ENCODE measurements at places on chromosomes 4 and X.
A peak's percentile ranks its signal among the peaks of the same experiment; 100 is the strongest.

DNA sequence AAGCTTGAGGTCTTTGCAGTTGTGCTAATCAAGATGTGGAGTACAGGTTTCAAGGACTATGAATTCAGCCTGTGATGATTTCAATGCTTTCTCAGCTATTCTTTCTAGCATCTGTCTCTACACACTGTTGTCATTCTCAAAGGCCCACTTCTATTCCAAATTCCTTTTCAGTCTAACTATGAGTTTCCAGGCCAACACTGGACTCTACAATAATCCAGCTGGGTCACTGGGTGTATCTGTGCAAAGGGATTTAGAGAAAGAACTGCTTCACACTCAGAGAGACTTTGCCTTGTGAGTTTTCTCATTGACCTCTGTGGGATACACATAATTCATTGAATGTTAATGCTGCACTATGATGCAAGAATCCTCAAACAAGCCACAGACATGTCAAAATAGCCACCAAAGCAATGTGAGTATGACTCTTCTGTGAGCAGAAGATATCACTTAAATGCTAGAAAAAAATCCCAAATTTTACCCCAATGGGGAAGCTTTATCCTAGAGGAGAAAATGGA, 171.8 kb upstream of the CLNK start:
- DNase-seq: no peak

GRCh38 chr4:150216726-150217125, 138.5 kb downstream of the DCLK2 start:
- no peak for DNase-seq

DNA sequence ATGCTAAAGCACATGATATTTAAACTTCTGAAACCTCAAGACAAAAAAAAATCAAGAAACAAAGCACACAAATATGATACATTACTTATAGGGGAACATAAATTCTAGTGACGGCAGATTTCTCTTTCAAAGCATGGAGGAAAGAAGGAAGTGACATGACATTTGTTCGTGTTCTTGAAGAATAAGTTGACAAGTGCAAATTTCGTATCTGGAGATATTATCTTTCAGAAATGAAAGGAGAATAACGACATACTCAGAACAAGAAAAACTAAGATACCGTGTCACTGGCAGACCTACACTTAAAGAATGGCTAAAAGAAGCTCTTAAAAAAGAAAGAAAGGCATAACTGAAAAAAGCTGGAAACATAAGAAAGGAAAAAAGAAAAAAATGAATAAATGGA, 16.6 kb downstream of the CENPVL2 start:
- no peak for DNase-seq

- DNase-seq: no peak
These were observed 17.7 kb downstream of the PCDH18 start for GRCh38 chr4:137514406-137515111.

DNA sequence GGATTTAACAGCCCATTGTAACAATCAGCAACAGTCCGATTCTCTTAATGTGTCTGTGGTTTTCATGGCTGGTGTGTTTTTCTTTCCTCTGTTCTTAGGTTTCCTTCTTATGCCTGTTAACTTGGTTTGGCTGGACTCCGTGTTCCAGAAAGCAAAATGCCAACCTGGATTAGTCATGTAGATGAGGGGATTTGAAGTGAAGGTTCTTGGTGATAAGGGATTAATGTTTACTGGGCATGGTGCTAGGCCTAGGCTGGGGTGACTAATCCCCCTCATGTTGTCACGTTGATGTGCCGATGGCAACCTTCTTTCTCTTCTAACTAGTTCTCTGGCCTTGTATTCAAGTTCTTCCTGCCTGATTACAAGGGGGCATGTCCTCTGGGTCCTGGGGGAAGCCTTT, 85.9 kb downstream of the REPS2 start:
- DNase-seq: no peak

GRCh38 chr4:2647403-2648158, 108.6 kb downstream of the TNIP2 start:
- peak; percentile 26 for DNase-seq

GRCh38 chr4:141011901-141012315, 121.4 kb downstream of the RNF150 start:
- no peak for DNase-seq

DNA sequence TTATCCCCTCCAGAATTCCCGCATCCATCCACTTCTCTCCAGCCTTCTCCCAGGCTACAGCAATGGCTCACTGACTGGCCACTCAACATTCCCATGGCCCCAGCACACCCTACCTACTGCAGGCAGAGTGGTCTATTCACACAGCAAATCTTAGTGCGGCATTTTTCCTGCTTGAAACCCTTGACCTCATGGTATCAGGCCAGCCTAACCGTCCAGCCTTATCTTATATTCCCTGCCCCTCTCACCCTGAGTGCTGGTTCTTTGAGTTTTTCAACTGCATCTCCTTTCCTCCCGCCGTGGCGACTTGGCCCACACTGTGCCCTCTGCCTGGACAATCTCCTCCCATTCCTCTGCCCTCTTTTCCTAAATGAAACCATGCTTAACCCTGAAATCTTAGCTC, 10.0 kb upstream of the S100G start:
- DNase-seq: no peak

- DNase-seq: no peak
These were observed 101.1 kb downstream of the CXCL13 start for GRCh38 chr4:77706717-77707116.

DNA sequence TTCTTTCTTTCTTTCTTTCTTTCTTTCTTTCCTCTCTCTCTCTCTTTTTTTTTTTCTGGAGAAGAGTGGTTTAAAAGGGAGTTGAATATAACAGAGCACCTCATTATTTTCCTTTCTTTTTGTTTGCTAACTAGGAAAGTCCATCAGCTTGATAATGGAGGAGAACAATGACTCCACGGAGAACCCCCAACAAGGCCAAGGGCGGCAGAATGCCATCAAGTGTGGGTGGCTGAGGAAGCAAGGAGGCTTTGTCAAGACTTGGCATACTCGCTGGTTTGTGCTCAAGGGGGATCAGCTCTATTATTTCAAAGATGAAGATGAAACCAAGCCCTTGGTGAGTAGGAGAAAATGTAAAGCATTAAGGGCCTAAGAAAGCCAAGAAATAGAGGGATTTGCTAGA, 95.4 kb downstream of the ARHGAP24 start:
- no peak for DNase-seq

DNA sequence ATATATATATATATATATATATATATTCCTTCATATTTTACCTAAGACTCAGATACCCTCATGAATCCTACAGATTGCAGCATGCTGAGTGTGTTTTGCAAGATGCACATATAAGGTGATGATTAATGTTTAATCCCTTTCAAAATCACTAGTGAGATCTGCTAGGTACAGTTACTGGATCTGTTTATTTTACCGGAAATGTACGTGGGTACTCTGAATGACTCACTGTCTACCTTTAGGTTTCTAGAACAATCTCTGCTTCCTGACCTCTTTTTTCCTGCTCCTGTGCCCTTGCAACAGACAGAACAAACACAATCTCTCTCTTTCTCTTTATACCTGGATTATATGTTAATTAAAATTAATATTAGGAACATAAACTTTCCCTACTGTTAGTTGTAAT, 379.6 kb downstream of the FAM133A start:
- DNase-seq: no peak

GRCh38 chr4:128517739-128518510, 230.3 kb upstream of the PGRMC2 start:
- peak; percentile 87 for DNase-seq

GRCh38 chr4:180058691-180059215, 2184.4 kb upstream of the TENM3 start:
- peak; percentile 75 for DNase-seq

GRCh38 chrX:85419293-85419692, 39.8 kb upstream of the POF1B start:
- DNase-seq: no peak

GRCh38 chr4:15400981-15401671, 26.7 kb upstream of the C1QTNF7 start:
- peak; percentile 88 for DNase-seq

DNA sequence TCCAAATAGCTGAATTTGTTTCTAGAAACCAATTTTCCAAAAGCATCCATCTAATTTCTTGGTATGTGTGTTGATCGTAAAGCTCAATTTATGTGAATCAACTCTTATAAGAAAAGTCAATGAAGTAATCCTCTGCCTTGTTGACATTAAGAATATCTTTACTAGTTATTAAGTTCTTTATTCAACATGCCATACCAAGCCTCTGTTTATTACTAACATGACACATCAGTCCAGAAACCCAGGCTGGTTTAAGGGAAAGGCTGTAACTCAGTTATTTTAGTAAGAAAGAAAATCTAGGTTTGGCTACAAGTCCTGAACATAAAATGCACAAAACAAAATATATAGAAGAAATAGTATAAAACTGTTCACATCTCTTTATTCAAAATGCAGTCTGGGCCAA, 48.0 kb downstream of the KLHL34 start:
- no peak for DNase-seq

- no peak for DNase-seq
These were observed 1337.1 kb upstream of the PABPC4L start for GRCh38 chr4:135538698-135539097.

GRCh38 chrX:130091980-130092522, 18.2 kb downstream of the ELF4 start:
- DNase-seq: no peak

- no peak for DNase-seq
These were observed 17.7 kb upstream of the PAQR3 start for GRCh38 chr4:78956975-78957374.

- DNase-seq: peak; percentile 12
These were observed 17.4 kb upstream of the UBA1 start for GRCh38 chrX:47176101-47176740.

DNA sequence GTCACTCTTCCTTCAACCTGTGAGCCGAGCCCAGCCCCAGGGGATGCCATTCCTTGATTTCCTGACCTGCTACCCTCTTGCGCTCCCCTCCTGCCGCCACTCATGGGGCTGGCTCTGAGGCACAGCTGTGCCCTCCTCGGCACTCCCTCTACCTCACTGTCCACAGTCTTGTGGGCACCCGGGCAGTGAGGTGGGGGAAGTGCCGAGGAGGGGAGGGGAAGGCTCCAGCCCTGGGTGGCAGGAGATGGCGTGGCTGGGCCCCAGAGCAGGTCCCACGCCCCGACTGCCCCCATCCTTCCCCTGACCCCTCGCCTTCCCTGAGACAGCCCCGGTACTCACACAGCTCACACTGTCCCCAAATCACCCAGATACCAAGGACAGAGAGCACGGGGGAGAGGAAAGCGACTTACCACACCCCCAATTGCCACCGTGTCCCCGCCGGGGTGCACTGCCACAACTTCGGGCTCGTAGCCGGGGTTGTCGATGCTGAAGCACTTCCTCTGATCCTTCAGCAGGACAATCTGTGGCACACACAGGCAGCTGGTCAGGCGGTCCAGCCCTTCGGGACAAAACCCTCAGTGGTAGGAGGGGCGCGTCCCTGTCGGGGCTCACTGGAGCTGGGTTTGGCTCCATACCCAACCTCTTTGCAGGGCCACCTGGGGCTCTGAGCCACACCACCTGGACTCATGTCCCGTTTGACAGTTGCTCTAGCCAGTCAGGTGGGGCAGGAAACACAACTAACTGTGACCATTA, 37.9 kb downstream of the WDR1 start:
- DNase-seq: peak; percentile 75

- DNase-seq: no peak
These were observed 305.5 kb upstream of the TACR3 start for GRCh38 chr4:104025251-104025650.

GRCh38 chrX:20280938-20281337, 14.2 kb upstream of the RPS6KA3 start:
- no peak for DNase-seq

DNA sequence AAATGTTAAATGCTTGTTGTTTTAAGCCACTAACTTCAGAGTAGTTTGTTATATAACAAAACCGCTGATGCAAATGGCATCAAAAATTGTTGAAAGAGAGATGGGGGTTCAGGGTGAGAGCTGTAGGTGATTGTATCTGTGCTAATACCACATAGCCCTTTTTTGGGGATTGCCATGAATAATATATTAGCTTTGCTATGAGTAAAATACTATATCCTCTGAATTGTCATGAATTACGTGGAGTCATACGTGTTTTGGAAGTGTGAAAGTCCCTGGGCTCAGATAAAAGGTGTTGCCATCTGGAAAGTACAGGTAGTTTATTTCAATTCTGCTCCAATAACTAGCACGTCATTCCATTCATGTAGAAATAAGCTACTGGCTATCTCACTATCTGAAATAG, 30.6 kb downstream of the DYNLT3 start:
- DNase-seq: no peak

All from posterior vena cava (tissue), 2 donors.